SJSA1 (cell line): ENCODE measurements at places on chromosomes 6 and 20. TPM values are rescaled to one million over a fixed set of nuclear protein-coding genes. Genes with fewer than 3 reads are reported as not detected.

DNA sequence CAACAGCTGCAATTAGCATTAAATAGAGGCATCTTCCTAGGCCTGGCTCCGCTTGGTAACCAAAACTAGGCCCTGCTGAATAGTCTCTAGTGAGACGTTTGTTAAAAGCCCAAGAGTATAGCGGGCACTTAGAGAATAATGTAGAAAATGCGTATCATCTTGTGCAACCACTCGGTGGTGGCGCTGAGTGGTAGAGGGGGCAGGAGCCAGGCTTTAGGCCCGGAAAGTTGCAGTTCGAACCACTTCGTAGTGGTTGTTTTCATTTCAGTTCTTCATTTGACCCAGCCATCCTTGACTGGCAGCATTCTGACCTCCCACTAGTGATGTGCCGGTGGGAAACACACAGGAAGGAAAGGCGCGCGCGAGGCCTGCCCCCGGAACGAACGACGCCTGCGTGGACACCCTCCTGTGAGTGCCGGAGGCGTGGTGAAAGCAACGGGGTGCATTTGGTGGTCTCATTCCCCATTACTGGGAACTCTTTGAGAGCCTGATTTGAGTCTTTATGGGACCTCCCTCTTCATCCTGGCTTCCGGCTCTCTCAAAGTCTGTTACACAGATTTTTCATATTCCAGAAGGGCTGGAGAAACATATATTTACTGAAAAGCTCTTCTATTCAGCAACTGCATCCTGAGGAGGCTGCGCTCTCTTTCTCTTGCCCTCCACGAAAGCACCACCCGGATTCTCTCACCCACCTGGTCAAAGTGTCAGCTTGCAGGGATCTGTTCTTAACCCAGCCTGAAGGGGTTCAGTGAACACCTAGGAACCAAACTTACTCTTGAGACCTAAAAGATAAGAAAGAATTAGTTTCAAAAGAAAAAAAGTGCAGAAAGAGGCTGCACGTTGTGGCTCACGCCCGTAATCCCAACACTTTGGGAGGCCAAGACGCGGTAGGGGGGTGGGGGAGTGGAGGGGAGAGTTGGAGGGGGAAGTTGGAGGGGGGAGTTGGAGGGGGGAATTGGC, 18.2 kb downstream of the GPX5 start:
- 0 out of 2 replicates have a peak, but pooled peaks cover 3% of the 10 kb centered on the region for H3K27me3 ChIP-seq
- no peaks in the 10 kb centered on the region for H3K4me1 ChIP-seq
- DNase-seq: no peak
- H3K4me3 ChIP-seq: no peak overlapping the region
- H3K27ac ChIP-seq: no peak overlapping the region

DNA sequence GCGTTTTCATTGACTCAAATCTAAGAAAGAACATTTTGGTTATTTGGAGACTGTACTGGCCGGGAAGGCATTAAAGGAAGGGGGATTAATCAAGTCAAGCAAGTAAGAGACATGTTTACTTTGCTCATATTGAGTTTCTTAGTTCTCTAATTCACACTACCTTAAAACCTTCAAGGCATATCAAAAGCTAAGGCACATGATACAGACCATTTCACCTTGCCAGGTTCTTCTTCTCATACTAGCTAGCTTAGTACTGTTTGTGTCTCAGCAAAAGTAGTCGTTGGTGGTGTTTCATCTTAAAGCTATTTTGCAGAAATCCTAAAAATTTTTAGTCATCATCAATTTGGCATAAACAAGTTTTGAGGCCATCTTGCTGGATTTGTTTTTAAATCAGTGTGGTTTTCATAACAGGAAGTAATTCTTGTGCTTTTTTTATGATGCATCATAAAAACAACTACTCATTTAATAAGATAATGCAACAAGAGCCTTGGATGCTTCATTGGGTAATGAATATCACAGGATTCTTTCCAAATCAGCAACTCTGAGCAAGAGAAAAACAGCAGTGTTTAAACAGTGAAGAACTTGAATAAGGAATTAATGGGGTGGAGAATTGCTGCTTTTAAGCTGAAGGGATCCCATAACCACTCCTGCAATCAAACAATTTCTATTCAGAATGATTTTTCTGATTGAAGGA, 425.3 kb downstream of the EPM2A start:
- no peaks in the 10 kb centered on the region for H3K27me3 ChIP-seq
- H3K4me1 ChIP-seq: peaks cover 16% of the 10 kb centered on the region
- H3K36me3 ChIP-seq: no peaks in the 10 kb centered on the region
- DNase-seq: no peak

DNA sequence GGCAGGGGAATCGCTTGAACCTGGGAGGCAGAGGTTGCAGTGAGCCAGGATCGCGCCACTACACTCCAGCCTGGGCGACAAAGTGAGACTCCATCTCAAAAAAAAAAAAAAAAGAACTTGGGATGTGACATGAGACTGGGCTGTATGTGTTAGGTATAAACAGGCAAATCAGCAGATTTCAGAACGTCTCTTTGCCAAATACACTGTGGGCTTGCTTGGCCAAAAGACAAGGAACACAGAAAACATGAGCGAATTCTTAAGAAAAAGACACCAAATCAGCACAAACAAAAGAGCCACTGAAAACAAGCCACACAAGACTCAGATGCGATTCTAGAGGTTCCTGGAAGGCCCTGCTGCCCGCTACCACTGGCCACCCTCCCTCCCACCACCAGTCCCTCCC, 12.5 kb downstream of the ETV7 start:
- H3K27ac ChIP-seq: no peak overlapping the region
- no peaks in the 10 kb centered on the region for H3K27me3 ChIP-seq
- no peak overlapping the region for H3K4me3 ChIP-seq
- DNase-seq: no peak
- H3K4me1 ChIP-seq: peaks cover 1% of the 10 kb centered on the region

DNA sequence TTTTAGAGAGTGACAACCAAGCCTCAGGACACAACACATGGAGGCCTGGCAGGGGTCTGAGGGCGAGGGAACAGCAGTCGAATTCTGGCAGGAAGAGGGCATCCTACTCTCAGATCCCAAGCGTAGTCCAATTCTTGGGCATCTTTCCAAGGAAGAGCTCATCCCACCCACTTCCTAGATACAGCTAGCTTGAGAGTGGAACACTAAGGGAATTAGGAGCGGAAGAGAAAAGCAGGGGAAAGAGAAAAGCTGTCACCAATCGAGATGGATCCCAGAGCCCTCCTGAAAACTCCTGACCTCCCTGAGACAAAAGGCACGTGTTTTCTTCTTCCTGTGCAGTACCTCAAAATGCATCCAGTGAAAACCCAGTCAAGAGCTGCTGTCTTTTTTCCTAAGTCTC, 67.1 kb downstream of the GFOD1 start:
- H3K4me3 ChIP-seq: no peak overlapping the region
- H3K27ac ChIP-seq: no peak overlapping the region
- DNase-seq: no peak
- H3K36me3 ChIP-seq: no peaks in the 10 kb centered on the region
- no peaks in the 10 kb centered on the region for H3K27me3 ChIP-seq

DNA sequence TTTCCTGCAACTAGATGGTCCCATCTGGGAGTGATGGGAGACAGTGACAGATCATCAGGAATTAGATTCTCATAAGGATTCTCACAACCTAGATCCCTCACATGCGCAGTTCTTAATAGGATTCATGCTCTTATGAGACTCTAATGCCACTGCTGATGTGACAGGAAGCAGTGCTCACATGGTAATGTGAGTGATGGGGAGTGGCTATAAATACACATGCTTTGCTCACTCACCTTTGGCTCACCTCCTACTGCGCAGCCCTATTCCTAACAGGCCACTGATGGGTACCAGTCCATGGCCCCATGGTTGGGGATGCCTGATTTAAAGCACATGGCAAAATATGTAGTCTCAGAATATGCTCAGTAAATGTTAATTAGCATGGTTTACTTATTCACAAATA, 80.6 kb upstream of the MBOAT1 start:
- no peaks in the 10 kb centered on the region for H3K27me3 ChIP-seq
- DNase-seq: no peak
- no peak overlapping the region for H3K27ac ChIP-seq
- no peak overlapping the region for H3K4me3 ChIP-seq
- no peaks in the 10 kb centered on the region for H3K36me3 ChIP-seq

Gene SLC16A10
- total RNA-seq: 0.06 TPM in 1 of 2 replicates, not detected in the other

Gene LRRN4
- not detected in 2 replicates for total RNA-seq

Gene LAMA2
- 2.1 and 3.3 TPM in 2 replicates for total RNA-seq

Gene WFDC5
- total RNA-seq: not detected in 2 replicates
